ENCODE measurements at places on chromosomes 1 and 21.
A peak's percentile ranks its signal among the peaks of the same experiment; 100 is the strongest.

GRCh38 chr1:21766210-21766609, 16.7 kb downstream of the USP48 start:
- peak; percentile 78 for ATAC-seq

GRCh38 chr1:111227434-111227833, at the start of gene CHI3L2:
CHI3L2 (plus strand) TSS chr1:111227713; CDS start chr1:111227730, 17 bp downstream.
- ATAC-seq, result no peak

GRCh38 chr1:245060684-245061374, 94.0 kb upstream of the KIF26B start:
- ATAC-seq, result no peak

- no peak for ATAC-seq
Observed at GRCh38 chr1:53639251-53639763, 99.7 kb downstream of the GLIS1 start.

DNA sequence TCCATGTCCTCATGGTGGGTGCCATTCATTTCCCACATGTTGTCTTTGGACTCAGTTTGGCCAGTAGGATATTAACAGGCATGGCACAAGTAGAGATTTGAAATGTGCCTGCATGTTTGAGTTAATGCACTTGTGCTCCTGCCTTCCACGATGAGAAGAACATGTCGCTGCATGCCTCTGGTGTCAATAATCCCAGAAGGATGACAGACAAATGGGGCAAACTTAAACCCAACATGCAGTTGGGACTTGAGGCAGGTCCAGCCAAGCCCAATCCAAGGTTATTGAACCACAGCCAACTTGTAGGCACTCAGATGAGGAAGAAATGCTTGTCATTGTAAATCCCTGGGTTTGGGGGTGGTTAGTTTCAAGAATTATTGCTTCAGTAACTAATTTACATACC, 174.6 kb downstream of the TRIM33 start:
- no peak for ATAC-seq

GRCh38 chr1:225908013-225908640, 15.9 kb downstream of the PYCR2 start:
- no peak for ATAC-seq

All from activated CD4-positive, CD25-positive, alpha-beta regulatory T cell treated with anti-CD3 and anti-CD28 coated beads, Interleukin-2, amount 50 U/mL, for 24 hours (primary cell).